Activated CD4-positive, alpha-beta T cell treated with anti-CD3 and anti-CD28 coated beads, Interleukin-2, amount 50 U/mL, for 16 hours (primary cell): ENCODE measurements at places on chromosomes 6 and 20.

DNA sequence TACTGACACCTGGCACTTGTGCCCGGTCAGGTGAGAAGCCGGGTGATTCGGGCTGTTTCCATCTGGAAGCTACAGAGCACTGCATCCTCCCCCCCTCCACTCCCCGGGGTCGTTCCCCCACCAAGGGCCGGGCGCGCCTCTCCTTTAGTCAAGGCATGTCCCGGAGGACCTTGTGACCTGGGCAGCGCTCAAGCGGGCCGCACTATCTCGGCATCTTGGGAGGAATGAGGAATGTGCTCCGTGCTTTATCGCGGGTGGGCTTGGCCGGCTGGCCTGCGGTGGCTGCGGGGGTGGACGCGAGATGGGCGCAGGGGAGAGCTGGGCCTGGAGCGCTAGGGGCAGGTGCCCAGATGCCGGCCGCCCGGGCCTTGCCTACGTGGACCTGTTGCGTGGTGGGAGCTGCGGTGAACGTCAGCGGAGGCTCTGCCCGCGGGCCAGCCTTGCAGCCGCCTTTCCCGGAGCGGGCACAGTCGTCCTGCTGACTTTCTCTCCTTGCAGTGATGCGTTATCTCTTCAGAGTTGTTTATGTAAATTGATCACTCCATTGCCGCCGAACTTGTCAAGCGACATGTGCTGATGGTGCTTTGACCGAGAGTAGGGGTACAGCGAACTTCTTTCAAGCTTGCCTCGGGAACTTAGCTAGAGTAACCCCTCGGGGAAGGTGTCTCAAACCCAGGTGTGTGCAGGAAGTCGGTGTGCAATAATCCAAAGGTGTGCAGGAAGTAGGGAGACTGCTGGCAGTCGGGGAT, 1.1 kb downstream of the LRRC1 start:
- no peak for DNase-seq

- no peak for DNase-seq
These were observed 61.7 kb downstream of the RIOK1 start for GRCh38 chr6:7451326-7451725.

- no peak for DNase-seq
These were observed at the start of gene ECT2L for GRCh38 chr6:138795809-138796603. ECT2L (plus strand) TSS chr6:138796087; CDS start chr6:138813275, 17,188 bp downstream.

- no peak for DNase-seq
These were observed 55.1 kb downstream of the SAMD3 start for GRCh38 chr6:130167655-130168054.

- DNase-seq = no peak
These were observed 22.3 kb downstream of the TPBG start for GRCh38 chr6:82385961-82386360.

DNA sequence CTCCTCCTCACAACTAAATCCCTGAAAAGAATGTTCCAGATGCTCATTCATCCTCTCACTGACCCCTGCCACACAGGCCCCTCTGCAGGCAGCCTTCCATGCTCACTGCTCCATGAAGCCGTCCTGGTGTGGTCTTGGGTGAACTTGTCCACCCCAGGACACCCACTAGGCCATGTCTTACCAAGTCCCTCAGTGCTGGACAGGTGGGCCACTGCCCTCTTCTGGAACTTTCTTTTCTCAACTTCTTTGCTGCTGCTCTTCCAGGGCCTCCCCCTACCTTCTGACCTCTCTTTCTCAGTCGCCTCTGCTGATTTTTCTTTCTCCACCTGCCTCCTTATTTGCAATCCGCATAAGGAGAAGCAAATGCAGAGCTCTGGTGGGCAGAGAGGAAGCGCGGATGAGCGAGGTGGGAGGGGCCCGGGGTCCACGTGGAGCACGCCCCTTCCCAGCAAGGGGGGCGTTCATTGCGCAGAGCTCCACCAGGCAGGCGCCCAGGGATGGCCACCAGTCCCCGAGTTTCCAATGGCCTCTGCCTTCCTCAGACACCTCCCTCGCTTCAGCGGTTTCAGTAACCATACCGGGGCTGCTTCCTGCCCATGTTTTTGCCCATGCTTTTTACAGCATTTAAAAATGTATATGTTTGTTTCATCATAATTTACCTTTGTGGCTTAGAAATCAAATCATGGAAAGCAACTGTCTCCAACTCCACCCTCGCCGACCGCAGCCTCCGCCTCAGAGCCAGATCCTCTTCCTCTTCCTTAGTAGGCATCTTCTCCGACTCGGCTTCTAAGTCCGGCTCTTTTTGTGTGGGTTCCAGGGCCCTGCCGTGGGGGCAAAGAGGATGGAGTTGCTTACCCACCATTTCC, 129.6 kb downstream of the ZDHHC14 start:
- peak; percentile 19 for DNase-seq

GRCh38 chr6:100512203-100512862, 47.6 kb upstream of the SIM1 start:
- no peak for DNase-seq

DNA sequence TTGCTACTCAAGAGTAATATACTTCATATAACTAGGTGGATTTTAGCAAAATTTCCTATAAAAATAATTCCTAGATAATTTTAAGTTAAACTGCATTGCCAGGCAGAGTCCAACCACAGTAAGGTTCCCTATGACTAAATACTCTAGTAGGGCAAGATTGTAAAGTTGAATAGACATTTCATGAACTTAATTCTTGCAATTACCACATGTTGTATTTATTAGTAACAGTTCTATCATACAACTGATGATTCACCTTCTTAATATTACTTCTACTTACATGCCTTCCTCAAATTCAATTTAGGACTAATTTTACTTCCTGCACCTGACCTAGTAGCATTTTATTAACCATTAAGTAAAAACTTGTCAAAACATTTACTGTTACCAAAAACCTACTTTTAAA, 266.7 kb upstream of the THEMIS start:
- DNase-seq = no peak

GRCh38 chr20:6122111-6122872, 538 bp downstream of the FERMT1 start:
- no peak for DNase-seq

DNA sequence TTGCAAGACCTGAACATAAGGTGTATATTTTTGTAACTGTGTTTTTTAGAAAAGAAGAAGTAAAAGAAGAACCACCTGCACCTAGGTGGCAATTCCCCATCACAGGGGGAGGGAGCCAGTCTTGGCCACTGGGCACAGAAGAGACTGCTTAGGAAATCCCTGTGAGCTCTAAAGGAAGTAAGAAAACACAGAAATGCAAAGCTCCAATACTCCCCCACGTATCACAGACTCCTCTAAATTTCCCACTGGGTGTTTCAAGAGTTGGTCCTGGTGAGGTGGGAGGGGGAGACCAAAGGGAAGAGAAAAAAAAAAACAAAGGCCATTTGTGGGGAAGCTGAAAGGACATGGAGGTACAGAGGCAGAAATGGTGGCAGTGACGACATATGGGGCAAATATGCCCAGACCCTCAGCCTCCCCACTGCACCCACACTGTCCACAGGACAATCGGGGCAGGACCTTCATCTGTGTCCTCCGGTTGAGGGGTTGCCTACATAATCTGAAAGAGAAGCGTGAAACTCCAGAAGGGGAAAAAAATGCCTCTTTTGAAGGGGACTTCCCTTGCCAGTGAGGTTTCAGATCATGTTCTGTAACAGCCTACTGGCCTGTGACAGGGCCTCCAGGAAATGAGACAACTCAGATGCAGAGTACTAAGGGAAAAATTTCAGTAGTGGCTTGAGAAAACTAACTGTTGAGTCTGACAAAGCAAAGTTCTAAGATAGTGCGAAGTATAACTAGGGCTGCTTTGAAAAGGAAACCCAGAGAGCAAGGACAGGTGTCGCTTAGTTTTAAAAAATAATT, 226.2 kb upstream of the MARCKS start:
- peak; percentile 88 for DNase-seq

DNA sequence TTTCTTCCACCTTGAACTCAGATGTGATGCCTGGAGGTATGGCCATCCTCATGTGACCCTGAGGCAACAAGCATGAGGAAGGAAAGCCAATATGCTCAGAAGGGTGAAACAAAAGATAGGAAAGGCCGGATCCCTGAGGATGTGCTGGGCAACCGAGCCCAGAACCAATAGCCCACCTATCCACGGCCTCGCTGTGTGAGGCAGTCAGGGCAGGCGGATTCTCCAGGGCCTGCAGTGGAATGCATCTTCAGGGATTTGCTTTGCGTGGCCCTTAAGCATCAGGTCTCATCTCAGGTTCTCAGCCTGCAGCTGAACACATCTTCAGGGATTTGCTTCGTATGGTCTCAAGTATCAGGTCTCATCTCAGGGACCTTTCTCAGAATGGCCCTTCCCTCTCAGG, 139.8 kb downstream of the ANKRD60 start:
- DNase-seq = no peak

- DNase-seq = no peak
These were observed 15.4 kb downstream of the FBXL4 start for GRCh38 chr6:98932381-98932780.

GRCh38 chr6:167849846-167850459, 23.2 kb downstream of the AFDN start:
- no peak for DNase-seq

- DNase-seq = no peak
These were observed 54.2 kb upstream of the FAM83D start for GRCh38 chr20:38872036-38872435.

DNA sequence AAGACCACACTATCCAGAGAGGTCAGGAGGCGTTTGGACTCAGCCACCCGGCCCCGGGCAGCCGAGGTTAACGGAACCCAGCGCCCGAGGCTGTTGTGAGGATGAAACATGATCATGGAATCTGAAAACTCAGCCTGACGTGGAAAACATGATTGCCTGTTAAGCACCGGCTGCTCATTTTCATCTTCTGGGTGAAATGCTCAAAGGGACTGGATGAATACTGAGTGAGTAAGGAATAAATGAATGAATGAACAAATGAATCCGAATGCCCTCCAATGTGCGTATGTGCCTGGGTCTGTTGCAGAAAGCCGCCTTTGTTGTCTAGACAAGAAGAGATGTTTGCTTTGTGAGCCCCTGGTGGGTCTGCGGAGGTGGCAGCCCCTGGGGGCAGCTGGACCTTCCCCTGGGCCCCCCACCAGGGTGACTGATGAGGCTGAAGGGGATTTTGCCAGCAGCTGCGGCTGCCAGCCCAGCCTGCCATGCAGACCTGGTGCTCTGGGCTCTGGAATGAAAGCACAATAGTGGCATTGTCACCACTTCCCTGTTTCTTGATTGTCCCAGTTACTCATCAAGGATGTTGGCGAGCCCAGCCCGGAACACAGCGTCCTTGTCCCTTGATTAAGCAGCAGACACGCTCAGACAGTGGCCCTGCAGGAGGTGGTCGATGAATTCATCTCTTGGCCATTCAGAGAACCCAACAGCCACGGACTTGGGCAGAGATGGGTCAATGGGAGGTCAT, 211.1 kb downstream of the ANKRD60 start:
- no peak for DNase-seq

DNA sequence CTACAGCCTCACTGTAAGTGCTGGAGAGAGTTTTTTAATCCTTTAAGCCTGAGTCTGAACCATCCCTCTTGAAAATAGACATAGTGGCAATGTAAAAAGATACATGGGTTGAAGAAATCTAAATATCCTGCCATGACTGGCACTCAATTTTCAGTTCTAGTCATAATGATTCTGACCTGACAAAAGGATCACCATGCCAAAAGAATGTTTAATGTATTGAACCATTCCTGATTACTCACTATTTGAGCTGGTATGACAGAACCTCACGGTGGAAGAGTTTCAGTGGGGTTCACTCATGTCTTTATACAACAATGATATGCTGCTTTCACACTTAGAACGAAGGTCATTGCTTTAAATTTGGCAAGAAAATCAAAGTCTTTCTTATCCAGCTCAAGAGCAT, 93.4 kb downstream of the HIVEP2 start:
- peak; percentile 82 for DNase-seq

GRCh38 chr6:51936531-51937290, 150.7 kb downstream of the PKHD1 start:
- DNase-seq = no peak

- DNase-seq = no peak
These were observed 139.0 kb downstream of the JARID2 start for GRCh38 chr6:15384901-15385300.

DNA sequence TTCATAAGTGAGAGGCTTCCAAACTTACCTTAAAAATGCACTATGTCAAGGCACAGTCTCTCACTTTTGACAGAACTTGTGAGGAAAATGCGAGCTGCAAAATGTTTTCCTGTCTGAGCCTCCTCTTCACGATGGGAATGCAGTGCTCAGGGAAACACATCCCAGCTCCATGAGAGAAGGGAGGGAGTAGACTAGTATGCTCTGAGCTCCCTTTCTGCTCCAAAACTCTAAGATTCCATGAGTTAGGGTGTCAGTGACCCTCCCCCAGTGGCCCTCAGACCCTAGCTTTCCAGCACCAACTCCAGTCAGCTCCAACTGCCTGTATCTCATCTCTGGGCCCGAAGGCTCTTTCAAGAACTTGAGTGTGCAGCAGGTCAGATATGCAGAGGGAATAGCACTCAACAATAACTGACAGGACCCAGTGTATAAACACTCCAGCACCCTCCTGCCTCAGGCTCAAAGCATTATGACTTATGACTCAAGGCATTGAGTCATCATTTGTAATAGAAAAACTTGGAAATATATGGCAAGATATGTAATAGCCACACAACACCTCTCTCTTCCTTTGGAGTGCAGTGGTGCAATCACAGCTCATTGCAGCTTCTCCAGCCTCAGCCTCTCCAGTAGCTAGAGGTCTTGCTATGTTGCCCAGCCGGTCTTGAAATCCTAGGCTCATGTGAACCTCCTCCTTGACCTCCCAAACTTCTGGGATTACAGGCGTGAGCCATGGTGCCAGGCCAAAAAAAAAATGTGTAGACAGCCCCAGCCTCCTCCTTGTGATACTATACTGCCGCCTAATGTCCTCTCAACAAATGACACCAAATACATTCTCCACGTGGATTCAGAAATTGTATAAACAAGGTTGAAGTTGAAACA, 16.7 kb upstream of the ENTPD6 start:
- peak; percentile 52 for DNase-seq

DNA sequence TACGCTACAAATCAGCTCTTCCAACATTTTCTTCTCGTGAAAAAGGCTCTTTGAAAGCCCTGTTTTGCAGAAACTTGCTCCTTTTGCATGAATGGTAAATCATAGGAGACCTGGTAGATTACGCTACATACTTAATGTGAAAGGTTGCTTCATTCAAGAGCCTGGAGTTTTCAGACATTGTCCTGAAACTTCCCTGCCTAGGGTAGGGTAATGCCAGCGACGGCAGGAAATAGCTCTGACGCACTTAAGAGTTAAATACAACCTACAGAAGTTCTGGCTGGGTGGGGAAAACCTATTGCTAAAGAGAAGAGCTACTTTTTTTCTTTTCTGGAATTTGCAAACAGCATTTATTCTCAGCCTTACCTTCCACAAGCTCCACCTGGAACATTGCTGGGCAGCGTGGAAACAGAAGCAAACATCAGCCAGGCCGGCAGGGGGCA, 144.5 kb downstream of the LPA start:
- peak; percentile 72 for DNase-seq

DNA sequence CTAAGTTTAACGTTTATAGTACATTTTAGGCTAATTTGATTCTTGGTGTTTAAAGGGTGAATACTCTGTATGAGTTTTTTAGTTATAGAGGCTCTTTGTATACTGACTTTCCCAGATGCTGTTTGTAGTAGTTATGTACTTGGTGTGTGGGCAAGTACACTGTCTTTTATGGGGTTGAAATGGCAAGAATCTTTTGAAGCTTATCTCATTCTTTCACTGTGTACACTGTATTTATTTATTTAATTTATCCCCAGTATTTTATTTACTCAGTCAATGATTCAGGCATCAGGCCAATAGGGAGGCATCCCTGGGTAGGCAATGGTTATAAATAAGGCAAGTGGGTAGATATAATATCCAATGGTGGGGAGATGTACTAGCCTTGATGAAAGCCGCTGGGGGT, 277.0 kb upstream of the PTCHD4 start:
- no peak for DNase-seq

- DNase-seq = no peak
These were observed 115.0 kb downstream of the SLC24A3 start for GRCh38 chr20:19327401-19327800.

- DNase-seq = no peak
These were observed 174.7 kb downstream of the ZFAND3 start for GRCh38 chr6:37994223-37994622.
